ENCODE measurements at places on chromosomes 5 and 9.

GRCh38 chr5:150288791-150289190, 782 bp downstream of the CAMK2A start:
- DNase-seq, result no peak

GRCh38 chr5:115838885-115839518, 2.4 kb downstream of the ATG12 start:
- DNase-seq, result no peak

GRCh38 chr5:61477788-61478187, 145.7 kb downstream of the ZSWIM6 start:
- no peak for DNase-seq

GRCh38 chr5:66012271-66012670, 85.9 kb downstream of the ERBIN start:
- DNase-seq, result no peak

DNA sequence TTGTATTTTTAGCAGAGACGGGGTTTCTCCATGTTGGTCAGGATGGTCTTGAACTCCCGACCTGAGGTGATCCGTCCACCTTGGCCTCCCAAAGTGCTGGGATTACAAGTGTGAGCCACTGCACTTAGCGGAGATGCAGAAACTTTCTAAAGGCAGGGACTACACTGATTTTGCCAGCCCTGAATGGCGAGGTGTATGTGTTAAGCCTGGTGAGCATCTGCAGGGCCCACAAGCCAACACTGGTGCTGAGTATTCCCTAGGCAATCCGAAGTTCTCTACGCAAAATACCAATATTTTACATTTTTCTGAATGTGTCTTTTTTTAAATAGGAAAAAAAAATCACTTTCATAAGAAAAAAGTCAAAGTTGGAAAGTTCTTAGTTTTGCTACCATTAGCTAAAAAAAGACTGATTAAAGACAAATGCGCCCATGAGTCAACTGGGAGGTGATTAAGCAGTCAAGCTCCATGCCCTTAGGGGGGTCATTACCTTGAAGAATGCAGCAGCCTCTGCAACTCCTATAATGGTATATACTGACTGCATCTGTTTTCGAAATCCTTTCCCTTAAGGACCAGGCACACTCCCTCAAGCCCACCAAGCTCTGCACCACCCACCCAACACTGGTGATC, 502.8 kb downstream of the BNC2 start:
- DNase-seq, result no peak

GRCh38 chr9:121648172-121648571, 3.3 kb upstream of the DAB2IP start:
- no peak for DNase-seq

- DNase-seq, result no peak
Observed at GRCh38 chr5:73447530-73448462, 781 bp downstream of the FOXD1 start.

- peak; percentile 36 for DNase-seq
Observed at GRCh38 chr5:177496070-177496726, 1.2 kb downstream of the PDLIM7 start.

DNA sequence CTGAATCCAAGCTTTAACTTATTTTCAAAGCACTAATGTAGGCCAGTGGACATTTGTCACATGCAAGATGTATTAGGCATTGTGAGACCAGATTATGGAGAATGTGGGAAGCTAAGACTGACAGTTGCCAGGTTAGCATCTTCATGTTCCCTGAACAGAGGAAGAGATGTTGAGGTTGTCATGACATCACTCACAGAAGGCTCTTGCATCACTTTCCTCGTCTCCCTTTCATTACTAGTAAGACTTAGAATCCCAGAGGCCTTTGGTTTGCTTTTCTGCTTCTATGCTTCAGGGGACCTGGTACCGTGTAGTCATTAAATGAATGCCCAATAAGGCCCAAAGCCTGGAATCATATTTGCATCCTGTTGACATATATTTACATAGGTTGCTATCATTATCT, 76.4 kb upstream of the RPS23 start:
- DNase-seq, result no peak

DNA sequence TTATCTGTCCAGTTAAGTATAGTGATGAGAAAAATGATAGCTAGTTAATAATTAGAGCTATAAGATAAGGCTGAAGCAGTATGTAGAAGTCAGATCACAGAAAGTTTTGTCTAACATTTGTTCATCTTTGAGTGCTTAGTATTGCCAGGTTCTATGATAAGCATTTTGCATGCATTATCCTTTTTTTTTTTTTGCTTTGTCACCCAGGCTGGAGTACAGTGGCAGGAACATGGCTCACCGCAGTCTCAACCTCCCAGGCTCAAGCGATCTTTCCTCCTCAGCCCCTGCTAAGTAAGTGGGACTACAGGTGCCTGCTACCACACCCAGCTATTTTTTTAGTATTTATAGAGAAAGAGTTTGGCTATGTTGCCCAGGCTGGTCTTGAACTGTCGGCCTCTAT, 17.5 kb downstream of the BAAT start:
- DNase-seq, result no peak

- no peak for DNase-seq
Observed at GRCh38 chr9:112743216-112743836, 7.2 kb upstream of the SNX30 start.

GRCh38 chr5:81579262-81579924, 171.5 kb downstream of the SSBP2 start:
- DNase-seq, result no peak

DNA sequence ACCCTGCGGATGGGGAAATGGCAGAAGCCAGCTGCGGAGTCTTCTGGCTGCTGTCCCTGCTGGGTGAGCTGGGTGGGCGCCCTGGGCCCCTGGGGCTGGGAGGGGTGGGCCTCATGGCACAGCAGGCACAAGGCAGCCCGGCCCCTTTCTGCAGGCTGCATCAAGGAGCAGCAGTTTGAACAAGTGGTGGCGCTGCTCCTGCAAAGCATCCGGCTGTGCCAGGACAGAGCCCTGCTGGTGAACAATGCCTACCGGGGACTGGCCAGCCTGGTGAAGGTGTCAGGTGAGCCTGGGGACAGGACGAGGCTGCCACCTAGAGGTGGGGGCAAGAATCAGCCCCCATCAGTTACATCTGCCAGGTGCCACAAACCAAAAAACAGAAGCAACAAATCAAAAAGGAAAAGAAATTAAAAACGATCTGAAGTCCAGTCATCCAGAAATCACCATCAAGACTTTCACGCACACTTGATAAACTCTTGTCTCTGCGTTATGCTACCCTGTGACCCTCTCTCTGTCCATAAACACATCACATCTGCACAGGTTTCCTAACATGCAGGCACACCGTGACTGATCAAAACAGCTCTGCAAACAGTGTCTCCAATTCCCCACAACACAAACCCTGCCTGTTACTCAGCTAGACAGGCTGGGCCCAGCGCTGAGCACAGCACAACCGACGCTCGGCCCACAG, 13.9 kb downstream of the REXO4 start:
- DNase-seq, result no peak

GRCh38 chr5:174083056-174083827, 37.7 kb downstream of the NSG2 start:
- no peak for DNase-seq

DNA sequence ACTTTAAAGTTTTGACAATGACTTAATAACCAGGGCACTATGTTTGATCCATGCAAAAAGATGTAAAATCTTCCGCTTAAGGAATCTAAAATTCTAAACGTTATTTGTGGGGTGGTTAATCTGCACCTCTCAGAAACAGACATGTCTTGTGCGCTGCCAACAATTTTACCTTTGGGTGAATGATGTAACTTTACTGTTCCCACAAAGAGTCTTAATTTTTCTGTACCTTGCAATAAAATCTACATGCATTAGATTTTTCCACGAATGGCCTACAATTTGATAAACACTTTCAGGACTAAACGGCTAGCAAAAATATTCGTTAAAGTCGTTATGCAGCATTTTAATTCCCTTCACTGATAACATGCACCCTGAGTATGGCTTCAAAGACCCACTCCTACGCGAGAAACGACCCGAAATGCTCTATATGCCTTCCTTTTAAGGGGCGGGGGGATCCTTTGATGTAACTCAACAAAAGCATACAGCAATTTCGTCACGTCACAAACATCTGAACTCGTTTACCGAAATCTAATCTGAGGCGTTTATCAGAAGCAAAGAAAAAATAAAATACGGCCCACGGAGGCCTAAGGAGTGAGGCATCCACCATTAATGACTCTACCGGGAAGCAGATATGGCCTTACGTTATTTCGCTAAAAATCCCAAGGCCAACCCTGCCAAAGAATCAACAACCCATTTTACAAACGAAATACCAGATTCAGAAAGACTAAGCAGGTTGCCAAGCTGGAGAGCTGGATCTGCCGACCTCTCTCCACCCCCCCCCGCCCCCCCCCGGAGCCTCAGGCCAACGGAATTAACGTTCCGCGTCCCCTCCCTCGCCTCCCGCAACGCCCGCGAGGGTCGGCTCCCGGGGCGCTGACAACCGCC, 621 bp downstream of the AK6 start:
- no peak for DNase-seq

GRCh38 chr9:101625876-101626275, 31.1 kb upstream of the PPP3R2 start:
- no peak for DNase-seq

DNA sequence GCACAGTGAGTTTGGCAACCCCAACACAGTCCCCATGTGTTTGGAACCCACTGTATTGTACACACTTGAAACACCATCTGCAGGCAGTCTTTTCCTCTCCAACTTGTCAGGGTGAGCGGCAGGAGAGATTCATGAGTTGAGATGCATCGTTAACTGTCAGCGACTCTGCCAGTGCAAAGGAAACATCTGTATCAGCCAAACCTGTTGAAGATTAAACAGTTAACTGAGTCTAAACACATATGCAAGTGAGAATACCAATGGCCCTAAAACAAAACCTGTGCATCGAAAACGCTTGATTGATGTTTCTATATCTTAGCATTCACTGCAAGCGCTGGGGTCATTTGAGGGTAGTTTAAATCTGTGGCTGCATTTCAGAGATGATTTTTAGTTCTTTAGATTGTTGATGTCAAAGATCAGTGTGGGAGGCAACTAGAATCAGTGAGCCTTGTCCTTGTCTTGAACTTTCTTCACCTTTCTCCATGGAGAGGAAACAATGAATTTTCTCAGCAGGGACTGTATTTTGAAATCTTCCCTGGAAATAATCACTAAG, 41.3 kb upstream of the PAM start:
- DNase-seq, result no peak

DNA sequence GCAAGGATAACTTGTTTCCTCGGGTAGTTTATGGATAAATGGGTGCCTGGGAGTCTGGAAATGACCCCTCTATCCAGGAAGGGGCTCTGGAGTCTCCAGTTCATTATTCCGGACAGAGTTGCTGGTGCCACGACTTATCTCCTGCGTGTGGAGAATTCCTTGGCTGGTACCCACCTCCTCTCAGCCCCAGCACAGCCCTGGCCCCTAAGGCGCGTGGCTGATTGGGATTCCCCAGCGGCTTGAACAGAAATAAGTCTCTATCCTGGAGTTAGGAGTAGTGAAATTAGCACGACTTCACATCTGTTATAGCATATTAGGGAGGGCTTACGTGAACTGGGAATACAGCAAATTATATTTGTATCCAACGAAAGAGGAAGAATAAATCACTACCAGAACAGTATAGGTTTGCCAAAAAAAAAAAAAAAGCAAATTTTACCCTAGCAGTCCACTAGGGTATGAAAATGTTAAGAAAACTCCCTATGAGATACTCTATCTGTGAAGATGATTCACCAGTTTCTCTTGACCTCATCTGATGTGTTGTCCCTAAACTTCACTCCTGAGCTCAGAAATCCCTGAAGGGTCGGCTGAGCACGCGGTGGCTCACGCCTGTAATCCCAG, 172.5 kb upstream of the OTULINL start:
- DNase-seq, result no peak

- no peak for DNase-seq
Observed at GRCh38 chr5:17444496-17444895, 53.5 kb upstream of the TAF11L2 start.

GRCh38 chr5:586751-587285, 25.3 kb upstream of the CEP72 start:
- DNase-seq, result no peak

DNA sequence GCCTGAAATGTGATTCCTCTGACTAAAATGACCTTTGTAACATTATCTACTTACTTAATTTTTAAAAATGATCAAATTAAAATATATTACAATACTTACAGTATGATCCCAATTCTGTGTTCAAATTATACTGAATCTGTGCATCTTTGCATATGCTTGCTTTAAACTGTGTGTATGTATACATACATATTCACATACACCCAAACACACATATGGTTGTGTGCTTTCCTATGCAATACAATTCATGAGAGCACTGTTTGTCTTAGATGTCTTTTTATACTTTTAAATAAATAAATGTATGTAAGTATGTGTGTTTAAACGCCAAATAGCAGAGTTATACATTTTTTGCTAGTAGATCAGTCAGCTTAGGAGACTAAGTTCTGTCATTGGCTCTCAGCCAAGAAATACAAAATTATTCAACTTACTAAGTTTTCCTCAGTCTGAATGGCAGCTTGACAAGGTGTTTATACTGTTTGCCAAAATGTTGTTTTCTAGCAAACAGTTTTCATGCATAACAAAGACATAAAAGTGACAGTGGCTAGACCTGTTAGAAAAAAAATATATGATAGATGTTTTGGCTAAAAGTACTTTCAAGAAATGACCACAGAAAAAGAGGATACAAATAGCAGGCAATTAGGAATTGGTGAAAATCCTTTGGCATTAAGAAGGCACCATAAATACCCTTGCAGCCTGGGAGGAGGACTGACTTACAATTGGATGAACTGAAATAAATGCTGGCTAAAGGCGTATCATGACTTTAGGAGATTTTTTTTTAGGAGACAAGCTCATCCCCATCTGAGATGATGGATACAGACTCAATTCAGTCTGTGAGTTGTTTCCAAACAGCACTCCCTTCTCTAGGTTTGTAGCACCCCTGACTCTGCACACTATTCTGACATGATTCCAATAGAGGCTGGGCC, 7.9 kb downstream of the TICAM2 start:
- DNase-seq, result no peak

GRCh38 chr9:18935541-18935940, 97.5 kb downstream of the SAXO1 start:
- no peak for DNase-seq

DNA sequence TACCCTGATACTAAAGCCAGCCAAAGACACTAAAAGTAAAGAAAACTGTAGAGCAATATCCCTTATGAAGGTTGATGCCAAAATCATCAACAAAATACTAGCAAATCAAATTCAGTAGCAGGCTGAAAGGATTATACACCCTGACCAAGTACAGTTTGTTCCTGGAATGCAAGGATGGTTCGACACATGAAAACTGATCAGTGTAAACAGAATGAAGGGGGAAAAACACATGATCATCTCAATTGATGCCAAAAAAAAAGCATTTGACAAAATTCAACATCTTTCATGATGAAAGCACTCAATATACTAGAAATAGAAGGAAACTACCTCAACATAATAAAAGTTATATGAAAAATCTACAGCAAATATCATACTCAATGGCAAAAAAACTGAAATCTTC, 43.5 kb upstream of the LRRC14B start:
- no peak for DNase-seq

GRCh38 chr5:98296426-98296825, 477.0 kb upstream of the RGMB start:
- DNase-seq, result no peak

GRCh38 chr5:51383131-51384121, at the start of gene ISL1:
Gene ISL1 (plus strand): TSS chr5:51383448. CDS start chr5:51383672, 224 bp downstream.
- DNase-seq, result no peak

GRCh38 chr9:17480966-17481365, 97.9 kb upstream of the SH3GL2 start:
- peak; percentile 11 for DNase-seq
